ENCODE measurements at places on chromosomes 6 and 20.
A peak's percentile ranks its signal among the peaks of the same experiment; 100 is the strongest.

- peak; percentile 60 for DNase-seq
Measured at GRCh38 chr20:43448748-43449535, 8.8 kb upstream of the SRSF6 start.

DNA sequence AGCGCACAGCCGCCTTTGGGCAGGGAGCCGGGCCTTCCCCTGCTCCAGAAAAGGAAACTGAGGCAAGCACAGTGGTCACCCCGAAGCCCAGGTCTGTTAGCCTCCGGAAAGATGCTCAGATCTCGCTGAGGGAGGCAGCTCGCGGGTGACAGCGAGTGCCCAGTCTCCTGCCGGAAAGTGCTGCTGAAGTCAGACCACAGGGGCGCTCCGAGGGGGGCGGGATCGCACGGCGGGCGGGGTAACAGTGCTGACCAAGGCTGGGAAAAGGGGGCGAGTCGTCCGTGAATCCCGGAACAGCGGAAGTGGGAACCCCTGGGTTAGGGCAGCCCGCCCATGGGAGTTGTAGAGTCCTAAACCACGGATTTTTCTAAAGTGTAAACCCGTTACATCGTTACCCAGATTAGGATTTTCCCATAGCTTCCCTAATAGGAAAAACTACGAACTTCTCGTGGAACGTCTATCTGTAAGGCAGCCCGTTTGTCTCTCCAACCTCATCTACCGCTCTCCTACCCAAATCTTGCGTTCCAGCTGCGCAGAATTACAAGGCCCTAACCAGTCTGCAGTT is 504 bp downstream of the VPS16 start:
- peak; percentile 51 for DNase-seq

DNA sequence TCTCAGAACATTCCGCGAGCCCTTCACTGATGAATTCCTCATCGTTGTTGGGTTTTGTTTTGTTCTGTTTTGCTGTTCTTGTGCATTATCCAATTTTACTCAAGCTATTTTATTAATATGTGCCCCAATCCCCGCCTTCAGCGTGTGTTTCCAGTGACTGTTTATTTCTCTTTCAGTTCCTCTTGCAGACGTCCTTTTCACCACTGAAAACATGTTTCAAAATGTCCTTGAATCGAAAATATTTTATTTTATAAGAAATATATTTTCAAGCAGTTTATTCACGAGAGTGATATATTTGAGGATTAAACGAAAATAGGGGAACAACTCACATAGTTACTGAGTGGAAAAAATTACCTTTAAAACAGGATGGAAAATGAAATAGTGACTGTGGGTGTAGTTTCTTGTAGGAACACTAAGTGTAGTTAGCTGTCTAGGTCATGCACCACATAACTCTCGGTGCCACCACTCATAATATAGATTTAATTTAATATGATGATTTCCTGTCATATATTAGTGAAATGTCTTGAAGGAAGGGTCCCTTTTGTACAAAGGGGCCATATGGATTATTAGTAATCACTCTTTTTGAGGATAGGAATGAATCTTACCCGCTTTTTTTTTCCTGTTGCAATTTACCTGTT is 45.3 kb upstream of the HDDC2 start:
- peak; percentile 44 for DNase-seq

GRCh38 chr6:137904822-137905617 is 38.0 kb downstream of the TNFAIP3 start:
- peak; percentile 80 for DNase-seq

DNA sequence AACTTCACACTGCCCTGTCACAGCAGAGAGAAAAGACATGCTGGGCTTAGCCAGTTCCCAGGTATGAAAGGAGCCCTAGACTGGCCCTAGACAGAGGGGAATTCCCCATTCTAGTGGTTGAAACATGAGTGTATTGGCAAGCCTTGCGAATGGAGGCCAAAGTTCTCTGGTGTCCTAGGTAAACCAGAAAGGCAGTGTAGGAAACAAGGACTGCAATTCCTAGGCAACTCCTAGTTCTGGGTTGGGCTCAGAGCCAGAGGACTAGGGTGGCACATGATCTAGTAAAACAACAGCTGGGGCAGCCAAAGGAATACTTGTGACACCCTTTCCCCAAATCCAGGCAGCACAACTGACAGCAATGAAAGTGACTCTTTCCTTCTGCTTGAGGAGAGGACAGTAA is 265.0 kb upstream of the EPHA7 start:
- DNase-seq, result no peak

- DNase-seq, result no peak
Measured at GRCh38 chr6:13260101-13260598, 68.2 kb downstream of the TBC1D7 start.

GRCh38 chr20:3135507-3136070 is 24.1 kb downstream of the FASTKD5 start:
- no peak for DNase-seq

- DNase-seq, result peak; percentile 49
Measured at GRCh38 chr6:137964876-137965275, 97.8 kb downstream of the TNFAIP3 start.

GRCh38 chr20:24787621-24788020 is 161.4 kb upstream of the CST7 start:
- no peak for DNase-seq

DNA sequence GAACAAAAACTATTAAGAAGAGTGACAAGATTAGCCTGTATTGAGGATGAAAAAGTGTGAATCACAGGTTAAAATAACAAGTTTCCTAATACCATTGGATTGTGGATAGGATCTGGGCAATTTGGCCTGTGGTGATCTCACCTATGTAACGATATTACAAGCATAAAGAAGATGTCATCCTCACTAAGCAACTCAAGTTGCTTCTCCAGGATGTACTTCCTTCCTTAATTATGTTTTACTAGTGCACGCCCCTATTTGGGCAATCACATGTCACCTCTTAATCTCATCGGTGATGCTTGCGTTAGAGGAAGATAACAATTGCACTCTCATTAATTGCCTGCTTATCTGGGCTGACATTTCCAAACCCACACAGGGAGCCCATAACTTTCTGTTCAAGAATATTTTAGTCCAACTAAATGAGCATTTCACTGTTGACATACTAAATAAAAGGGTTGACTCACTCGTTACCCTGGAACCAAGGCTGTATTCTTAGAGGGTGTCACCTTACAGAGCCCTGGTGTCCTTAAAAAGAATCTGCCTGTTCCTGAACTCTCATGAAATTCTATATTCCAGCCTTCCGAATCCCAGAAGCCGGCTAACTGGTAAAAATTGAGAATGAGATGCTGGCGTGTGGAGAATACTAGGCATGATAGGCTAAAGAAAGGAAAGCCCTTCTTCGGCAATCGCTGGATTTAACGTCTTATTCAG is 88.2 kb upstream of the ATXN1 start:
- no peak for DNase-seq

DNA sequence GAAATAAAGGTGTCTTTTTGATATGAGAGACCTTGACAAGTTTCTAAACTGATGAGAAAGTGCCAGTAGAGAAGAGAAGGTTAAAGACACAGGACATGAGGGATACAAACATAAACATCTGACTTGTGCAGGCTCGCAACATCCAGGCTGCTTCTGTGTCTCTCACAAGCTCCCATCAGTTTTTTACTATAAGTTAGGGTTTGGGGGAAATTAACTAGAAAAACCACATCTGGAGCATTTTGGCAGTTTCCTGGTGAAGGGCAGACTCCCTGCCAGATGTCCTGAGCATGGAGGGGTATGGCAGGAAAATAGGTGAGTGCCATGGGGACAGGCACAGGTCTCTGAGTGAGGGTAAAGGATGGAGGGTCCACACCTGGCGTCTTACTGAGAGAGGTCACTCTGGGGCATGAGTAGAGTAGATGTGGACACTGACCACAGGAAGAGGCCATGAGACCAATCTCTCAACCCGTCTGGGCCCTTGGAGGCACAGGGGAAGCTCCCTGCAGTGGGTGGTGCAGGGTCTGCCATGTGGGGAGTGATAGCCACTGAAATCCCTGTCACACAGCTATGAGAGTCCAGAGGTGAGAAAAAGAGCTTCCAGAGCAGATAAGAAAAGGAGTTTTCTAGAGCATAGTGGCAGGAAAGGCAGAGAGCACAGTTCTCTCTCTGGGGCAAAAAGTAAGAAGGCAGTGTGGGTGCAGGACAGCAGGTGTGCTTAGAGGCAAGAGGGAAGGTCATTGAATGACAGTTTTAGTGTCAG is 193.3 kb upstream of the SYNDIG1 start:
- no peak for DNase-seq

- DNase-seq, result no peak
Measured at GRCh38 chr6:52283111-52283510, 1.4 kb downstream of the MCM3 start.

GRCh38 chr20:3704087-3704486 is 8.3 kb downstream of the SIGLEC1 start:
- no peak for DNase-seq

- DNase-seq, result no peak
Measured at GRCh38 chr20:33110147-33110825, 30.8 kb downstream of the BPIFB4 start.

- DNase-seq, result no peak
Measured at GRCh38 chr6:111761212-111761611, 112.0 kb downstream of the FYN start.
